ENCODE measurements at places on chromosomes 13 and 19. TPM values are rescaled to one million over a fixed set of nuclear protein-coding genes. Genes with fewer than 3 reads are reported as not detected.

The ZNF540 gene
- 9.0 TPM for polyA plus RNA-seq

The SHC2 gene
- polyA plus RNA-seq, result 1.8 TPM

The PRR12 gene
- polyA plus RNA-seq, result 0.37 TPM

The KLK8 gene
- polyA plus RNA-seq, result not detected

The PEAK3 gene
- polyA plus RNA-seq, result 0.15 TPM

The NLRP11 gene
- not detected for polyA plus RNA-seq

The ASPDH gene
- not detected for polyA plus RNA-seq

The CRX gene
- polyA plus RNA-seq, result not detected

DNA sequence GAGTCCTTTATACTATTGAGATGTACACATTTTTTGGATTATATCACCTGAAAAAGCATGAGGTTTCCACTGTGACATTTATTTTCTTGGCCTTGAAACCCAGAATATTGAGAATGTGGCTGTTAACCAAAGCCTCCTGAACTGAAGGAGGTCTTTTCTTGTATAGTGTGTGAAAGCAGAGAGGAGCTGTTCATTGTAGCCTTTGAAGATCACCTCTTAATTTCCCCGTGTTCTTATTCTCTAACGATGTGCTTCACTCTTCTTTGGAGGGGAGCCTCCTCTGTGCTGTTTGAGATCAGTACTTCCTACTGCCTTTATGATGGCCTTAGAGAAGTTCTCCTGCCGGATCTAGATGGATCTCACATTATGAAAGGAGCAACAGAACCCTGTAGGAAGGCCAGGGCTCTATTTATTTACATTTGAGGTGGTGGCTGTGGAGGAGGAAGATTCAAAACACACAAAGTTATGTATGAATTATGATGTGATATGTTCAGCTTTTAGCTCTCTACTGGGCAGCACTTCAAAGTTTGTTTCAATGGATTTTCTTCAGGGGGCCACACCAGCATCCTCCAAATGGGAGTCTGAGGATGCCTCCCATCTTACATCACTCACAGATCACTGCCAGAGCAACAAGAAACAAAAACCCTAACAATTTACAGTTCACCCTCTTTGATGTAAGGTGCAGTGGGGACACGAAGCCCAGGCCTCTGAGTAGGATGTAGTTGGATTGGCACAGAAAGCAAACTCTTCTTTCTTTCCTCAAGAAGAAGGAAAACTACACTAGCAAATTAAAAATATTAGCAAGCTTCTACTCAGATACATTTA is 322.3 kb downstream of the DLEU7 start:
- no peak for DNase-seq

- no peak for DNase-seq
Measured at GRCh38 chr13:64471916-64472315, 2758.2 kb downstream of the PCDH9 start.

DNA sequence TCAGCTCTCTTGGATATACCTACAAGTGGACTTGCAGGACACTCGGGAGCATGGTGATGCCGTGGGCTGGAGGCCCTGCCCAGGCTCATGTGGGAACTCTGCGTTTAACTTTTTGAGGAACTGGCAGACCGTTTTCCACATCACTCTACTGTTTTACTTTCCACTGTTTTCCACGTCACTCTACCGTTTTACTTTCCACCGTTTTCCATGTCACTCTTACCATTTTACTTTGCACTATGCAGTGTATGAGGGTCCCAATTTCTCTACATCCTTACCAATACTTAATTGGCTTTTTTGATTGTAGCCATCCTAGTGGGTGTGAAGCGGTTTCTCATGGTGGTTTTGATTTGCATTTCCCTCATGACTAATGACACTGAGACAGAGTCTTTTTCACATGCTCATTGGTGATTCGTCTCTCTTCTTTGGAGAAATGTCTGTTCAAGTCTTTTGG is 40.5 kb downstream of the GATAD2A start:
- DNase-seq, result no peak

- DNase-seq, result no peak
Measured at GRCh38 chr19:42023121-42023942, 29.3 kb upstream of the ATP1A3 start.

GRCh38 chr13:94020833-94021232 is 458.6 kb downstream of the DCT start:
- no peak for DNase-seq

DNA sequence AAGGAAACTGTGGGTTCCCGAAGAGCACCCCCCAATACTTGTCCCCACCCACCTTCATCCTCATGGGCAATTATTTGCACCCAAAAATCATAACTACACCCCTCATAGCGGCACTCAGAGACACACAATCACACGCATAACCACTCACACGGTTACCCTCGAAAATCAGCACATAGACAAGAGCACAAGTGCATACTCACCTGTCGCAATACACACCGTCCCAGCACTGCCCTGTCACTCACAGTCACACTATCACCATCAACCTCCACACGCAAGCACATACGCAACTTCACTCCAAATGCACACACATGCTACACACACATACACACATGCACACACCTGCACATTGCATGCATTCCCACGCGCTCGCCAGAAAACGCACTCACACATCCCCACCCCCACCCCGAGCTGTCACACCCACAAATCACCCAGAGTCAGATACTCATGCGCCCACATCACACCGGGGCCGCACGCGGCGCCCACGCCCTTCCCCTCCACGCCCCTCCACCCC is 535 bp downstream of the COL5A3 start:
- DNase-seq, result no peak

- DNase-seq, result no peak
Measured at GRCh38 chr19:33933931-33934330, 137.3 kb downstream of the KCTD15 start.

DNA sequence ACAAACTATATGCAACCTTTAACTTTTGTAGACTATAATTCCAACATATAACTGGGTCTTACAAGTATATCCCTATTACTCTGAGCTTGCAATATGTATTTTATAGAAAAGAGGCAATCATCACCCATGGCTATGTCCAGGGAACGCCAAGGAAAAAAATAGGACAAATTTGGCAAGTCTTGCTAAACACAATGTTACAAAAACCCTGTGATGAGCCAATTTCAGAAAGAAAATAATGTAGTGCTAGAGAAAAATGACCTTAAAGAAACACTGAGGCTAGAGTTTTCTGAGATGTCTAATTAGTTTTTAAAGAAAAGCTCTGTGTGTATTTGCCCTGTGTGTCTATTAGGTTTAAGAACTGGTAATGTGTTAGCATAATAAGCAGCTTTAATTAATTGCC is 68.0 kb upstream of the FREM2 start:
- no peak for DNase-seq

- no peak for DNase-seq
Measured at GRCh38 chr13:61148691-61149315, 266.8 kb downstream of the PCDH20 start.

DNA sequence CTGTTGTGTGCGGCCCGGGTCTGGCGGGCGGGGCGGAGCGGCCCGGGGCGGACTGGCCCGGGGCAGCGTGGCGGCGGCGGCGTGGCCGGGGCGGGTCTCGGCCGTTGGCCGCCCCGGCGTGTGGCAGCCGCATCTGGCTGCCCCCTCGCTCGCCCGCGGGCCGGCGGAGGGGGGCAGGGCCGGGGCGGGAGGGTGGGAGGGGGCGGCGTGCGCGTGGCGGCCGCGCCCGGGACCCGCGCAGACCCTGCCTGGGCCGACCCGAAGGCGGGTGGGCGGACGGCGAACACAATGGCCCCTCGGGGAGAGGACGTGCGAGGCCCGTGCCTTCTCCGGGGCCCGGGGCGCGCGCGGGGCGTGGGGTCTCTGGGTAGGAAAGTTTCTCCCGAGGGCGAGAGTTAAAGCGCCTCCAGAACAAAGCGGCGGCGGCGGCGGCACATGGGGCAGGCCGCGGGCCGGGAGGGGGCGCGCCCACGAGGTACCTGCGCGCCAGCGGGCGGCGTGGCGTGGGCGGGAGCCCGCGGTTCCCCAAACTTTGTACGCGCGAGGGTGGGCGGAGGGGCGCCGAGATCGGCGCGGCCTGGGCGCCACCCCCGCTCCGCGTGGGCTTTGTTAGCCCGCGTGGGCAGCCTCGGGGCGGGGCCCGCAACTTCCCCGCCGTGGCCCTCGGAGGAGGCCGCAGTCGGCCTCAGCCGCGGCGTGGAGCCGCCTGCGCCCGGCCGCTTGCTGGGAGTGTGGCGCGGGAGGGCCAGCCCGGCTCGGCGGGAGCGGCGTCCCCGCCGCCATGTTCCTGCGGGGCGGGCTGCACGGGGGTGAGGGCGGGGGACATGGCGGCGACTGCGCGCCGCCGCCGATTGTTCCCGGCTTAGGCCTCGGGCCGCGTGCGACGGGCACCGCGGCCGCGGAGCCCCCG is 764 bp downstream of the MIR17HG start:
- peak; percentile 81 for DNase-seq

GRCh38 chr19:43983544-43983911 is 460 bp upstream of the ZNF155 start:
- no peak for DNase-seq
